Stimulated activated CD4-positive, alpha-beta T cell treated with anti-CD3 and anti-CD28 coated beads, Interleukin-2, amount 100 ng/mL, for 24 hours (primary cell): ENCODE measurements at places on chromosomes 4 and X.

GRCh38 chr4:133151341-133151690 is 2.2 kb downstream of the PCDH10 start:
- no peak for DNase-seq

GRCh38 chr4:98632258-98632657 is 26.2 kb downstream of the TSPAN5 start:
- no peak for DNase-seq

- DNase-seq, result no peak
Observed at GRCh38 chr4:88643932-88644331, 51.7 kb downstream of the HERC3 start.

GRCh38 chr4:127047930-127048329 is 584.8 kb upstream of the INTU start:
- DNase-seq, result no peak

DNA sequence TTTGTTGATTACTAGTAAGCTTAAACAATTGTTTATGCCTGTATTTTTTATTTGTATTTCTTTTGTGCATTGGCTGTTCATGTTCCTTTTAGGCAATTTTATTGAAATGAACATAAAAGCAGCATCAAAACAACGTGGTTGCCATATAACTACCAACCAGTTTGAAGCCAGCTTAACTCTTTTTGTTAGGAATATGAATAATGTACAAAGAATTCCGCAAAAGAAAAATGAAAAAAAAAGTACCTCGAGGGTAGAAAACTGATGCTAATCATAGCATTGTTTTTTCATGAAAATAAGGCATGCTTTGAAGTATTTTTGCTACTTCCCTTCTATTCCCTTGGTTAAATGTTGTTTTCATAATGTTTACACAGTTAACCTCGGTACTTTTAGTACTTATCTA is 1024.0 kb upstream of the SLIT2 start:
- no peak for DNase-seq

DNA sequence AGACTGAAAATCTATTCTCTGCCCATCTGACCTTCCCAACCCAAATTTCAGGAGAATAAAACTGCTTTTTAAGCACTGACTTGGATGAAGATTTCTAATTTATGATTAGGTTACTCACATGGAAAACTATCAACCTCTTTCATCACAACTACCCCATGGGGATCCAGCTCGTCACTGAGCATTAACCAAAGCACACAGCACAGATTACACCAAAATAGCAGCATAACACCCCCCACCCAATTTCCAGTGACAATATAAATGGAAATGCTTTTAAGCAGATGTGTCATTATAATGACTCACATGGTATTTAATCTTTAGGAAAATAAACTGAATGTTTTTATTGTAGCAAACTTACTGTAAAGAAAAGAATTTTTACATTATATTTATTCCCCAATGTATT is 9.7 kb downstream of the SERTM2 start:
- DNase-seq, result no peak

GRCh38 chrX:119467842-119468550 is at the start of gene SLC25A5:
Gene SLC25A5, plus strand, starts transcription at chrX:119468444. Its CDS starts 72 bp downstream, at chrX:119468516.
- DNase-seq, result peak; percentile 84

DNA sequence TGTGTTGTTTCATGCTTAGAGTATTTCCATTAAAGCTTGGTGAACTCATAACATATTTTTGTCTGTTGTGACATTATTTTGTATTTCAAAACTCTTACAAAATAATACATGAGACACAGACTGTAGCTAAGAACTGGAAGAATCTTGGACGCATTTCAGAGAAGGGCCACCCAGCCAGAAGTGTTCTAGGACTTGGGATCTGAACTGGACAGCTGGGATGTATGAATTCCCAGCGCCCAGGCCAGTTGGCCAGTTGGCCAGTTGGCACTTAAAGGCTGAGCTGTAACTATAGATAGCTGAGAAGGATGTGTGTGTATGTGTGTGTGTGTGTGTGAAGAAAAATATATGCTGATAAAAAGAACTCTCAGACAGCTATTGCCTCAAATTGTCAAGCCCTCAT is 193.4 kb upstream of the GPR101 start:
- no peak for DNase-seq
